Stimulated activated CD4-positive, alpha-beta T cell treated with anti-CD3 and anti-CD28 coated beads, Interleukin-2, amount 100 ng/mL, for 24 hours (primary cell): ENCODE measurements at places on chromosomes 2 and 18.

DNA sequence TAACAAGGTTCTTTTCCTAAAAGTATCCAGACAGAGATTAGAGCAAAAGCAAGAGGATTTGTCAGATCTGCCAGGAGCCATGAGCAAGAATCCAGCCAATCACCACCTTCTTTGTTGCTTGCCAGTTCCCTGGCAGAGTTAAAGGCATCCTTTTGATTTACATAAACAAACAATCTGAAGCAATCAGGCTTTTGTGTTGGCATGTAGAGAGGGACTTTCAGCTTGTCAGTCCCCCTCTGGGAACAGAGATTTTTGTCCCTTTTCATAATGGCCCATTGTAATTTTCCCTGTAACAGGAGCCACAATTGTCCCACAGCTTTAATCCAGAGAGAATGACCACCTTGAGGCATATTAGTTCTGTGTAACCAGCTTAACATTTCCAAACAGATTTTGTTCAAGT lies at the start of gene ERMN:
TSS of gene ERMN (minus strand) at position 39 of the 400 bp plus-strand sequence. CDS start 182 bp downstream, outside the sequence.
- no peak for DNase-seq

DNA sequence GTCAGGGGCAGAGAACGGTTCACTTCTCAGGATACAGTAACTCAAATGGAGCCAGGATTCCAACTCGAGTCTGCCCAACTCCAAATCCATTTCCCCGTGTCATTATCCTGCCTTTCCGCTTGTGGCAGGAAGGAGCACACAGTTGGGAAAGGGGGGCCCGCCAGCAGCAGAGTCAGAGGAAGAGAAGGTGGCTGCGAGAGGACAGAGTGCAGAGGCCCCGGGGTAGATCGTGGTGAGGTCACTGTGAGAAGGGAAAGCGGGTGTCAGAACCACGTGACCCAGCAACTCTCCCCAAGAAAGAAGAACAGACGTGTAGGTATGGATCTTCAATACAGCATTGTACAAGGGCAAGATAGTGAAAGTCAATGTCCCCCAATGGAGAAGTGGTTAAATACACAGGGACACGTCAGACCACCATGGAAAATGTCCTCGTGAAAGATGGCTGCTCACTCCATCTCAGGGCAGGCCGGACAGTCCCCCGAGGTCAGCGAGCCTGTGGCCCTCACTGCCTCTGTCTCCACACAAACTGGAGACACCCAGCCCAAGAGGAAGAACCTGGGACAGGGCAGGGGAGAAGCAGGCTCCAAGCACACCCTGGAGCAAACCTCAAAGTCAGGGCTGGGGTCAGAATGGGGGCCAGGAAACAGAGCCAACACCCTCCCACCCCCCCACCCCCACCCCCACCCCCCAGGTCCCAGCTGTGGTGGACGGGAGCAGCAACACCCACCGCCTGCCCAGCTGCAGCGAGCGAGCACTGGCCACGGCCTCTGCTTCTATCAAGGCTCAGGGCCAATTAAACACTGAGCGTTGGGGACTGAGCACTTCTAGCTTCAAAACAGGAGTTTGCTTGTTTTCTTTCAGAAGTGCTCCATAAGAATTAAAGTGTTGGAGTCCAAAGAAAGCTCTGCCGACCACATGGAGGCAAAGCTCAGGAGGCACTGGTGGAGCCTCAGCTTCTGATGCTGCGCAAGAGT lies 92.7 kb downstream of the EIPR1 start:
- no peak for DNase-seq

- DNase-seq = no peak
Measured at GRCh38 chr18:21265971-21266673, 24.1 kb downstream of the GREB1L start.

- DNase-seq = no peak
Measured at GRCh38 chr2:225130093-225130492, 87.8 kb upstream of the DOCK10 start.

GRCh38 chr18:34039201-34039600 lies 185.5 kb downstream of the NOL4 start:
- no peak for DNase-seq

- DNase-seq = no peak
Measured at GRCh38 chr2:62415518-62415917, 90.5 kb downstream of the TMEM17 start.

GRCh38 chr2:223865907-223866508 lies 28.6 kb upstream of the AP1S3 start:
- DNase-seq = no peak

DNA sequence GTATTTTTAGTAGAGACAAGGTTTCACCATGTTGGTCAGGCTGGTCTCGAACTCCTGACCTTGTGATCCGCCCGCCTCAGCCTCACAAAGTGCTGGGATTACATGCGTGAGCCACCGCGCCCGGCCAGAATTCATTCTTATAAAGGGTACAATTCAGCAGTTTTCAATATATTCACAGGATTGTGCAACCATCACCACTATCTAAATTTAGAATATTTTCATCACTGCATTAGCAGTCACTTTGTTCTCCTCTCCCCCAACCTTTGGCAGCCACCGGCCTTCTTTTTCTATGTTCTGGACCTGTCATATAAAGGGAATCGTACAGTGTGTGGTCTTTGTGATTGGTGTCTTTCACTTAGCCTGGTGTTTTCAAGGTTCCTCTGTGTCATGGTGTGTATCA lies 40.7 kb downstream of the TCF7L1 start:
- DNase-seq = no peak
